ENCODE measurements at places on chromosomes 7 and 10.

DNA sequence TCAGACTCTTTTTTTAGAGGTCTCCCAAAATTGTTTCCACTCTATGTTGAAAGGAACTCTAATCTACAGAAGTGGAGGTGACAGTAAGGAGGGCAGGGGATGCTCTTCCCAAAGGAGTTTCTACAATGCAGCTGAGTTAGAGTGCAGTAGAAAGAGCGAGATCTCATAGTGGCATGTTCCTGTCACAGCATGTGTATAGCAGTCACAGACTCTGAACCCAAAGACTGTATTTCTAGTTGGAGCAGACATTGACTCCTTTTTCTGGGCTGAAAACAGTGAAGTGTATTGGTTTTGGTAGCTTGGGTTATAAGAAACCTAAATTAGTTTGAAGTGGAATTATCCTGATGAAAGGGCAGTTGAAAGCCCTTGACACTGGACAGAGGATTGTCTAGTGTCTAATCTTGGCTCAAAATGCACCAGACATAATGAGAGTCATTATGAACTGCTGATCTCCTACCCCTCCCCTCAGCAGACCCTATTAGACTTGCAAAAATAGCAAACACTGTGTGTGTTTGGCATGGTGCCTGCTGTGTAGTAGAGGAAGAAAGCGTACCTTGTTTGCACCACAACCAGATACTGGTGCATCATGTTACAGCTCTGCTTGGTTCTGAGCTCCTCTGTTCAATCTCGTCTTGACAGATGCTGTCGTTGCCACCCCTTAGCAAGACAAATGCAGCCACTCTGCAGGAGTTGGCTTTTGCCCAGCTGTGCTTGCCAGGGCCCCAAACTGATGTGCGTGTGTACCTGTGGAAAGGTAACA, 336.0 kb downstream of the AUTS2 start:
- DNase-seq: no peak

DNA sequence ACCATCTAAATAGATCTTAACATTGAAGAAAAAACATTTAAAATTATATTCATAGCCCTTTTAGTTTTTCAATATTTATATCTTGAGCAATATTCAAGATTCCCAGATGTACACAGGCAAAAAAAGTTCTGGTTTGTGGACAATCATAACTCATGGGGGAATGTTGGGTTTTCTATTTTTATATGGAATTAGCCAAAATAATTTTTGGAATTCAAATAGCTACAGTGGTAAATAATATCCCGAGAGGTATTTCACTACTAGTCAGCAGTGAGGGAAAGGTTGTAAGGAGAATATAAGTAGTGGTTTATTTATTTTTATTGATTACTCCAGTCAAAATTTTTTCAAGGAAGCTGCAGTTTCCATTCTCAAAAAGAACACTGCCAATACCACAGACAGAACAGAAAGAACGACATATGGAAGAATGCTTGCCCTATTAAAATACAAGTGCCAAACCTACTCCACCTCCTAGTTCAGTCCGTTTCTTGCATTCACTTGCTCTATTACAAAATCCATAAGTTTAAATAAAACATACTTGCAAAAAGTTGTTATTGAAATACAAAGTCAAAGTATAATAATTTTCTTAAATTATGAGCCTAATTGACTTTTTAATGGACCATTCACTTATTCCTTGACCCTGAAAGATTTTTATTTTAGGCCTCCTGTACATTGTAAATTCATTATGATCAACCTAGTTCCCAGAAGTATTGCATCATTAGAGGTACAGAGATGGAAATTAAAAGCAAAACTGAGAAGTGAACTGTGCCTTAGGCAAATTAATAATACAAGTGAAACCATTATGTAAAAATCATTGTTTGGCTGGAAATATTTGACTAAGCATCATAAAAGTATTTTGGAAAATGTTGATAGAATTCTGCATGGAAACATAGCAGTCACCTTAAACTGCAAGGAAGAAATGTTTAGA, 533.2 kb downstream of the PARD3 start:
- no peak for DNase-seq

GRCh38 chr10:88490231-88490980, 92.7 kb downstream of the RNLS start:
- DNase-seq: no peak

- DNase-seq: no peak
These were observed 452.7 kb downstream of the DPP6 start for GRCh38 chr7:154504918-154505317.

DNA sequence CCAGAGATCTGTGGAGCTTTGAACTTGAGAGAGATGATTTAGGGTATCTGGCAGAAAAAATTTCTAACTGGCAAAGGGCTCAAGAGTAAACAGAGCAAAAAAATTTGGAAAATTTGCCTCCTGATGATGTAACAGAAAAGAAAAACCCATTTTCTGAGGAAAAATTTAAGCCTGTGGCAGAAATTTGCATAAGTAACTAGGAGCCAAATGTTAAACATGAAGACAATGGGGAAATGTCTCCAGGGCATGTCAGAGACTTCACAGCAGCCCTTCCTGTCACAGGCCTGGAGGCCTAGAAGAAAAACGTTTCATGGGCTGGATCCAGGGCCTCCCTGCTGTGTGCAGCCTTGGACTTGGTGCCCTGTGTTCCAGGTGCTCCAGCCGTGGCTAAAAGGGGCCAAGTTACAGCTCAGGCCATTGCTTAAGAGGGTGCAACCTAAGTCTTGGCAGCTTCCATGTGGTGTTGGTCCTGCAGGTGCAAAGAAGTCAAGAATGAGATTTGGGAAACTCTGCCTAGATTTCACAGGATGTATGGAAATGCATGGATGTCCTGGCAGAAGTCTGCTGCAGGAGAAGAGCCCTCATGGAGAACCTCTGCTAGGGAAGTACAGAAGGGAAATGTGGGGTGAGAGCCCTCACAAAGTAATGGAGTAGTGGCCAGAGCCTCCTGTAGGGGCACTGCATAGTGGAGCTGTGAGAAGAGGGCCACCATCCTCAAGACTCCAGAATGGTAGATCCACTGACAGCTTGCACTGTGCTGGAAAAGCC, 8.1 kb downstream of the SEMA3D start:
- no peak for DNase-seq

All from brain pericyte (primary cell).